ENCODE measurements at places on chromosomes 16 and 17.
A peak's percentile ranks its signal among the peaks of the same experiment; 100 is the strongest.

DNA sequence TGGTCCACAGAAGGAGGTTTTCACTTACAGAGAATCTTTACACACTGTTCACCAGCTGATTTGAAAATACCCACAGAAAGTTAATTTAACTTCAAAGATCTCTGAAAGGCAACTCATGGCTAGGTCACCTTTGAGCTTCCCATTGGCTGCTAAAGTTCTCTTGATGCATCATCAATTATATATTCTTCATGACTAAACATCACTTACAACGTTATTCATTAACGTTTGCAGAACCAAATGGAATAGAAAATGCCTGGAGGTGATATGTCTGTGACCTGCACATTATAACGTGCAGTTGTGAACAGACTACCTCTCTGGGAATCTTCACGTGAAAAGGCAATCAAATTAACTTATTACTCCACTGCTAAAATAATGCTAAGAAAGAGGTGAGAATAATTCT lies 238.5 kb downstream of the ZFHX3 start:
- DNase-seq = no peak

- no peak for DNase-seq
Observed at GRCh38 chr16:79757968-79758367, 157.4 kb upstream of the MAF start.

GRCh38 chr16:86882586-86883280 lies 304.4 kb downstream of the FOXL1 start:
- DNase-seq = no peak

DNA sequence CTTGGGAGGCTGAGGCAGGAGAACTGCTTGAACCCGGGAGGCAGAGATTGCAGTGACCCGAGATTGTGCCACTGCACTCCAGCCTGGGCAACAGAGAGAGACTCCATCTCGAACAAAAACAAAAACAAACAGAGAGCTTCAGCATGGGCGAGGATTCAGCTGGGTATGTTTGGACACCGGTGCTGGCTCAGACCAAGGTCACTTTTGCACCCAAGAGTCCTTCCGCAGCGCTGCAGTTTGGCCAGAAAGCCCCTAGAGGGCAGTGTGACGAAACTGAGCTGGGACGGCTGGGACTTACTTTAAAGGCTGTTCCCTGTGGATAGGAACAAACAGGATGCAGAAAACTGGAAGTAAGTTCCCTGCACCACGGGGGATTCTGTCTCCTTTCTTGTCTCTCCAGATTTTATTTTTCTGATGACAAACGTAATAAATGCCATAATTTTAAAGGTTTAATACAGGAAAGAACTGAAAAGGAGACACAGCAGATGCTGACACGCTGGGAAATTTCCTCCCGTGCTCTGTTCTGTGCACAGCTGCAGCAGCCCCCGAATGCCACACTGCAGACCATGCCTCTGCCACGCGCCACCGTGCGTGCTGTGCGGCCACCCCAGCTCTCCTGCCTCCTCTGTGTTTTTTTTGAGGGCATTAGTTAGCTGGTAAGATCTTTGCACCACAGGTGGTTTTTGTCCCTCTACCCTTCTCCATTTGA lies 25.2 kb upstream of the USP36 start:
- peak; percentile 37 for DNase-seq

DNA sequence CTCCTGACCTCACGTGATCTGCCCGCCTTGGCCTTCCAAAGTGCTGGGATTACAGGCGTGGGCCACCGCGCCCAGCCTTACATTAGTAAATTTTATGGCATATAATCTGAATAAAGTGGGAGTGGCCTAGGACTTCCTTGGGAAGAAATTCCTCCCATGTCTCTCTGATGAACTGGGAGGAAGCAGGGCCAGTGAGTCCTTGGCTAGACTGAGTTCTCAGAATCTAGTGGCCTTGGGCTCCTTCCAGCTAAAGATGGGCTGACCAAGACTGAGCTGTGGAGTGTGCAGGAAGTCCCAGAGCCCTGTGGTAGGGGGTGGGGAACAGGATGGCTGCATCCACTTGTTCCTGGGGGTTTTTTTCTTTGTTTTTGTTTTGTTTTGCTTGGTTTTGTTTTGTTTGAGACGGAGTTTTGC lies 10.0 kb upstream of the NAGLU start:
- no peak for DNase-seq

DNA sequence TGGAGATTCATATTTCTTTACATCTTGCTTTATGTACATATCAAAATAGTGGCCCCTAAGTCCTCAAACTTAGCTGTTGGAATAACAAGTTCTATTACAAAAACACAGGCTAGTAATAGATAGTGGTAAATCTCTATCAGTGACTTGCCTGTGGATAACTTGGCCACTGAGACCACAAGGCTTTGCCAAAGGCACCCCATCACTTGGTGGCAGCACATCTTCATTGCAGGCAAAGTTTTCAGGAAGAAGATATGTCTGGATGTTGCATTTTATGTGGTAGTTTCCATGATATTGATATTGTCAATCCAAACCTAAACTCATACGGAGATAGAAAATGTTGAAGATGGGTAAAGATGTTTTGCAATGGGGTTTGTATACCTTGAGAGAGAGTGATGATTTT lies 58.5 kb downstream of the KNOP1 start:
- DNase-seq = no peak

All from stimulated activated CD4-positive, alpha-beta T cell treated with anti-CD3 and anti-CD28 coated beads, TNF-alpha, amount 100 ng/mL, for 48 hours (primary cell).